Stimulated activated CD4-positive, alpha-beta T cell treated with anti-CD3 and anti-CD28 coated beads, Interleukin-4, amount 100 ng/mL, for 48 hours (primary cell): ENCODE measurements at places on chromosomes 6 and 20.

- DNase-seq, result no peak
These were observed 434.5 kb downstream of the HDGFL1 start for GRCh38 chr6:23003671-23004467.

- DNase-seq, result no peak
These were observed 754 bp downstream of the YWHAB start for GRCh38 chr20:44886266-44886651.

GRCh38 chr6:34288581-34288980, 39.8 kb upstream of the SMIM29 start:
- no peak for DNase-seq

DNA sequence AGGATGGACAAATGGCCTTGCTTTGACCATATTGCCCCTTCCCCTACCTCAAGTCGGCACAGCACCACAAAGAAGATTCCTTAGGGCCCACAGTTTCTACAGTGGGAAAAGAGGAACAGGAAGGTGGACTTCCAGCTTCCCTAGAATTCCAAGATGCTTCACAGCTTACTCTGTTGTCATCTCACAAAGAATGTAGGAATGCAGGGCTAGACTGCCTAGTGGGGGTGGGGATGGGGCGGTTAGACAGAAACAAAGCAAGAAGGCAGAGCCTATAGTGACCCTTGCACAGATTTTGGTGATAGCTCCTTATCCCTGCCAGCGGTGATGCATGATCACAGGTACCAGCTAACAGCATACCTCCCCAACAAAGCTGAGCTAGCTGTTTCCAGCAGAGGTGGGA, 607.6 kb upstream of the MAN1A1 start:
- no peak for DNase-seq

DNA sequence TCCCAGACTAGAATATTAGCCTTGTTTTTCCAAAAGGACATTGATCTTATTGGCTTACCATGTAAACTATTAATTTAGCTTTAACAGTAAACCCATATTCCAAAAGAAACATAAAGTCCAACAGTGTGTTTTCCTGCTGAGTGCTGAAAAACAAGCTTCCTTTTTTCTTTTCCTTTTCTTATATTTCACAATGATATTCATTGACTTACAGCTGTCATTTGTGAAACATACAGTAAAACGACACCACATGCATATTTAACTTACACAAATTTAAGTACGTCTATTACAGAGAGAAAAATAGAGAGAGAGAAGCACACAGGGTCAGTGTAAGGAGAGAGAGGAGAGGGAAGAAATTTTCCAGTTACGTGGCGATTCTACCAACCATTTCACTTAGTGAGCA, 543.9 kb upstream of the JARID2 start:
- no peak for DNase-seq

- DNase-seq, result no peak
These were observed 212.7 kb downstream of the CDKAL1 start for GRCh38 chr6:20746805-20747558.

DNA sequence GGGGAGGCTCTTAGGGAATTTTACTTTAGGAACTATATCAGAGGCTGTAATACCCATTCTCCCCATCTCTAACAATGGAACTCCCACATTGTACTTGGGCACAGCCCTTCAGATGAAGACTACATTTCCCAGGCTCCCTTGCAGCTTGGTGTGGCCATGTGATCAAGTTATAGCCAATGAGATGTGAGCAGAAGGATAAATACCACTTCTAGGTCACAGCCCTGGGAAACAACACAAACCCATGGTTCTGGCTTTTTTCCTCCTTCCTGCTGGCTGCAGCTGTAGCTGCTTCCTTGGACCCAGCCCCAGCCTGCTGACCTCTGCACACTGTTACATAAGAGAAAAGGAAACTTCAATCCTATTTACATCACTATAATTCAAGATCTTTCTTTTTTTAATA, 445.9 kb upstream of the JARID2 start:
- no peak for DNase-seq

DNA sequence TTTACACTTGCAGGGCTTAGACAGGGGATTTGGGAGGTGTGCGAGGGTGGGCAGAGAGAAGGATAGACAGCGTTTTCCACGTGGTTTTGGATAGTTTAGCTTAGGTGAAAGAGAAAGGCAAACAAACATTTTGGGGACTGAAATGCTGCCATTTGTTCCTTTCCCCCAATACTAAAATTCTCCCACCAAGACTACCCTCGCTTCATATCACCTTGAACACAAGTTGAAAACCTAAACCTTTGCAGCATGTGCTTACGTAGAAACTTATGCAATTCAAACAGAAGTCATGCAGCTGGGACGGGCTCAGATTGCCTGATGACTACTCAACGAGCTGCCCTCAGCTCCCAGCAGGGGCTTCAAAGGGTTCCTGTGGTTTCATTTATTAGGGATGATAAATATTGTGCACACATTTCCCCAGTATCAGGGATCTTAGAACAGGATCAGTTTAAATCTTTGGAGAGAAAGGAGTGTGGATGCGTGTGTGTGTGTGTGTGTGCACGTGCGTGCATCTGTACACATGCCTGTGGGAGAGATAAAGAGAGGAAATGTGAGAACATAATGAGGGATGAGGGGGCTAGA, 77.3 kb downstream of the SLC22A23 start:
- DNase-seq, result no peak

DNA sequence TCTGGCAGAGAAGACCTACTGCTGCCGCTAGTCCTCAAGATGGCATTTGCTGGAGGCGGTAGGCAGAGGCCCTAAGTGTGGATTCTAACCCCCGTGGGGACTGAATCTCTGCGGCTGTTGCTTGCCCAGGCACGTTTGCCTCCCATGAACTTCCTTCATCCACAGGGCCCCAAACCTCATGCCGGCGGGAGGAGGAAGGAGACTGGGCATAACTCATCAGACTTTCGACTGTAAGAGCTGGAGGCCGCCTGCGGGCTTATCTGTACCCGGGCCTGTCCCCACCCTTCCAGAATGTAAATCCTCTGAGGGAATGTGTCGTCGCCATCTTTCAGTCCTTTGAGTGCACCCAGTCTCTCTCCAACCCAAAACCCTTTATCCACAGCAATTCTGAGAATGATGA, 990 bp downstream of the ZFP57 start:
- DNase-seq, result no peak
